ENCODE measurements at places on chromosomes 6 and 20. TPM values are rescaled to one million over a fixed set of nuclear protein-coding genes. Genes with fewer than 3 reads are reported as not detected.

Gene BPI
- not detected for total RNA-seq

Gene OR11A1
- not detected for total RNA-seq

Gene COL21A1
- 0.55 TPM for total RNA-seq

Gene PDYN
- total RNA-seq, result not detected

Gene CCNC
- 28.4 TPM for total RNA-seq

Gene AVP
- total RNA-seq, result not detected

Gene TRIM15
- not detected for total RNA-seq

Gene BPIFA1
- total RNA-seq, result not detected

Gene CLIC5
- not detected for total RNA-seq

Gene PTPRT
- total RNA-seq, result not detected

Gene GATA5
- total RNA-seq, result 0.45 TPM

Gene NKAIN4
- total RNA-seq, result 5.6 TPM

Data from A549 treated with Hydrocortisone at 1 μM for 4 hours (cell line).